NCI-H446 (cell line): ENCODE measurements at places on chromosomes 5 and 9.

DNA sequence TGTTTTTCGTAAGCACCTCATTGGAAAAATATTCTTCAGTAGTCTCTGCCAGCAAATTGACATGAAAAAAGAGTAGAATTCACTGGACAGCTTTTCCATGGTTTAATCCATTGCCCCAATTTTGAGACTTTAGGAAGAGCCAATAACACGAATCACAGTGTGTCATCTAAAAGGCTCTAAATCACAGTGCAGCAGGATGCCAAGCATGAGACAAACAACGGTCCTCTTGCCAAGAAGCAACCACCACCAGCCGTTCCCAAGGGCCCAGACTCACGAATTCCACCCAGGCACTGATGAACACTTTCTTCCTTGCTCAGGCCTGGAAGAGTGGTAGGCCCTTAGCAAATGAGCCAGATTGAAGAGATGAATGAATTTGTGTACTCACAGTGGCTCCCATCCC, 18.3 kb upstream of the IRX4 start:
- DNase-seq: no peak

- no peak for DNase-seq
Measured at GRCh38 chr5:87423755-87424154, 11.0 kb upstream of the CCNH start.

- DNase-seq: no peak
Measured at GRCh38 chr5:151434570-151435237, 12.7 kb upstream of the SLC36A1 start.

- no peak for DNase-seq
Measured at GRCh38 chr5:9440517-9440916, 105.4 kb downstream of the SEMA5A start.

GRCh38 chr5:113267361-113267900, 167.4 kb downstream of the TSSK1B start:
- no peak for DNase-seq

DNA sequence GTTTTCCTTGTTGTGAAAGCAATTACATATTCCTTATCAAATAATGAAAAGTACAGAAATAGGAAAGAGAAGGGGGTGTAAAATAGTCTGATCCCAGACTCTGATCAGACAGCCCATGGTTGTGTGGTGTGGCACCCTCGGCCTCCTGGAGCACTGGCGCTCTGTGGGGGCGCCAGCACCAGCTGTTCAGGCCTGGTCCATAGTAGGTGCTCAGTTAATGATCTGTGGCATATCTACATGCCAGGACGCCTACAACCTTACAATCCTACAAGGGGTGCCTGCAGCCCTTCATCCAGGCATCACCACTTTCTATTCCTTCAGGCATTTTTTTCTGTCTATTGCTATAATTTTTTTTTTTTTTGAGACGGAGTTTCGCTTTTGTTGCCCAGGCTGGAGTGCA, 16.6 kb downstream of the MIGA2 start:
- DNase-seq: no peak

DNA sequence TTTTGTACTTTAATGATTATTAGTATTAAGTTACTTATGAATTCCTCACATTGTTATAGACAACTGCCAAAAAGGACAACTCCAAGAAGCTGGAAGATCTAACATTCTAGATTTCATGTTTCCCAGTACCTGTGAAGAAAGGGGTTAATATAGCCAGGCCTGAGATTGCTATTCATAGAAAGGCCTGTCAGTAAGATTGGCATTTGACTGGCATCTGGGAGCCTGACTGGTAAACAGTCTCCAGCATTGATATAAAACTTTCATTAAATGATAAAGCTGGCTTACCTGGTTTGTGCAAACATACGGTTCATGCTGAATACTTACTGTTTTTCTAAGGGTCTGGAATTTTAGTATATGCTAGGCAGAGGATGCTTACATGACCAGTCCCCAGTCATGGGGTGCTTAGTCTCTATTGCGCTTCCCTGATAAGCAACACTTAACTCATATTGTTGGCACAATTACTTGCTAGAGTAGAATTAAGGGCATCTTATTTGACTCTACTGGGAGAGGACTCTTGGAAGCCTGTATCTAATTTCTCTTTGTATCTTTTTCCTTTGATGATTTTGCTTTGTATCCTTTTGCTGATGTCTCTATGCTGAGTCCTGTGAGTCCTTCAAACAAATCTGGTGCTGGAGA, 340.4 kb upstream of the SEMA6A start:
- no peak for DNase-seq

GRCh38 chr5:179171816-179172745, 111.9 kb downstream of the ZNF354C start:
- no peak for DNase-seq

DNA sequence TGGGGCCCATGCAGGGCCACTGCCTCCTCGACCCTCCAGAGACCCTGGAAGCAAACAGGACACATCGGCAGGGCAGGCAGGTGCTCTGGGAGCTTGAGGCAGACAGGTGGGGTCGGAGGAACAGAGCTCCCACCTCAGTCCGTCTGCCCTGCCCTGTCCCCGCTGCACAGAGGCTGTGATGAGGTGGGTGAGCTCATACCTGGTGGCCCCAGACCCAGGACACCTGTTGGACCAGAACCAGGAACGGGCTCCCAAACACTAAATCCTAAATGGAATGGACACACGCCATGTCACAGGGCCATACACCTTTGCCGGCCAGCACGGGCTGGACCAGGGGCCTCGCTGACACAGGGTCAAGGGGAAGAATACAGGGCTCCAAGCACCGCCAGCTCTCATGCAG, 5.5 kb downstream of the SOHLH1 start:
- no peak for DNase-seq

- DNase-seq: no peak
Measured at GRCh38 chr9:4073371-4073770, 226.5 kb downstream of the GLIS3 start.

DNA sequence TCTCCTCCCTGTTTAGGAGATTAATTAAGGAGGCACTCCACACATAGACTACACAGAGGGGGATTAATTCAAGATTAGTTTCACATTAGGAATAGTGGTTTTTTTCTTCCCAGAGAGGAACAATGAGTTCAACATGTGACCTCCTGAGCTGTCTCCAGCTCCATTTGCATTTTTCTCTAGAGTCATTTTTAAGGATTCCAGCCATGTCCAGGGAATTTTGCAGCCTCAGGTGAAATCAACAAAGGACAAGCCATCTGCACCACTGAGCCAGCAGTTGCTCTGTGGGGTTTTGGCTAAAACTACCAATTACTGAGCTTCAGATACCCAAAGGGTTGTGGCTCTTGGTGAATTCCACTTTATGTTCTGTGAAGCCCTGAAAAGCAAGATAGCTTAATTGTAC, 258.5 kb upstream of the PPP1R2B start:
- DNase-seq: no peak

- DNase-seq: no peak
Measured at GRCh38 chr5:76870046-76870445, 20.2 kb downstream of the S100Z start.

GRCh38 chr5:142314109-142314508, 10.7 kb downstream of the SPRY4 start:
- DNase-seq: no peak

- DNase-seq: no peak
Measured at GRCh38 chr5:50800410-50800809, 134.0 kb downstream of the PARP8 start.

DNA sequence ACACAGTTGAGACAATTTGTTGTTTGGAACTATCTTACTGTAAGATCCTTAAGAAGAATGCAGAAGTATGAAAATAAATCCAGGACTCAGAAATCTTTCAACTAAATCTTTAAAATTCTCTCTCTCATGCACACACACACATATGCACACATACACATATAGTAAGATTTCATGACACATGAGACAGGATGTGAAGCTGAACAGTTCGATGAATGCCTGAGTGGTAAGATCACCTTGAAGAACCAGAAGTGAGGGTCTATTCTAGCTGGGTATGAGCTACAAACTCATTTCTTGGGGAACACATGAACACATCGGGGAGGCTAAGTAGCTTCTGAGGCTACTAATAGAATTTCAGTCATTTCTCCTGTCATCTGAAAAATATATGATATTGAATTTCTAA, 153.6 kb downstream of the TMC1 start:
- no peak for DNase-seq

DNA sequence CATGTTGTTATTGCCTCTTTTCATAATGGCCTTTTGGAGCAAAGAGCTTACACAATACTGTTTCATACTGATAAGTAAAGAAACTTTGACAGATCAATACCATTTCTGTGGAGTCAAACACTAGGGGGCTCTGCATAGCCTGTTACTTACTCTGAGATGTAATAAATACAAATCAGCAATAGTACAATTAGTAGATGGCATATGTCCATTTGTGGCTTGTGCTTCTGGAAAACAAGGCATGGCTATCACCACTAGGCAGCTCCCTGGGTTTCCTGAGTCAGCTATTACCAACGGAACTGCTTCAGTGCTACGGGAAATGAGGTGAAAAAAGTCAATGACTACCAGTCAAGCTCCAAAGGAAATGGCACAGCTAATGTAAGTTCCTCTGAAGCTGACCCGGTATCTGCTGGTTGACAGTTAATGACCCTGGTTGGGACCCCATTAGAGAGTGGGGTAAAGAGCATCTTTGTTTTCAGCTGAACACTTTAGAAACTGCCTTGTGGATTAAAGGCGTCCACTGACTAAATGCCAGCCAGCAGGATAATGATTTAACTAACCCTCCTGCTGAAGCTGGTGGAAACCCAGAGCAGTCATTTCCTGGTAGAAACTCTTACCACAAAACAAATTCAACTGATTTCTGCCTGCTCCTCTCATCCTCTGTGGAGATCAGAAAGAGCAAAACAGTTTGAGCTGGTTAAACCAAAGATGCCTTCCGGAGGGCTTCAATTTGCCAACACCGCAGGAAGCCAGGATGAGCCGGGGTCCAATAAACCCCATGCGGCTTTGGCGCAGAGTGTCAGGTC, 69.0 kb upstream of the FAM169A start:
- DNase-seq: peak; percentile 26

GRCh38 chr5:1246711-1247431, 21.7 kb downstream of the SLC6A18 start:
- no peak for DNase-seq

DNA sequence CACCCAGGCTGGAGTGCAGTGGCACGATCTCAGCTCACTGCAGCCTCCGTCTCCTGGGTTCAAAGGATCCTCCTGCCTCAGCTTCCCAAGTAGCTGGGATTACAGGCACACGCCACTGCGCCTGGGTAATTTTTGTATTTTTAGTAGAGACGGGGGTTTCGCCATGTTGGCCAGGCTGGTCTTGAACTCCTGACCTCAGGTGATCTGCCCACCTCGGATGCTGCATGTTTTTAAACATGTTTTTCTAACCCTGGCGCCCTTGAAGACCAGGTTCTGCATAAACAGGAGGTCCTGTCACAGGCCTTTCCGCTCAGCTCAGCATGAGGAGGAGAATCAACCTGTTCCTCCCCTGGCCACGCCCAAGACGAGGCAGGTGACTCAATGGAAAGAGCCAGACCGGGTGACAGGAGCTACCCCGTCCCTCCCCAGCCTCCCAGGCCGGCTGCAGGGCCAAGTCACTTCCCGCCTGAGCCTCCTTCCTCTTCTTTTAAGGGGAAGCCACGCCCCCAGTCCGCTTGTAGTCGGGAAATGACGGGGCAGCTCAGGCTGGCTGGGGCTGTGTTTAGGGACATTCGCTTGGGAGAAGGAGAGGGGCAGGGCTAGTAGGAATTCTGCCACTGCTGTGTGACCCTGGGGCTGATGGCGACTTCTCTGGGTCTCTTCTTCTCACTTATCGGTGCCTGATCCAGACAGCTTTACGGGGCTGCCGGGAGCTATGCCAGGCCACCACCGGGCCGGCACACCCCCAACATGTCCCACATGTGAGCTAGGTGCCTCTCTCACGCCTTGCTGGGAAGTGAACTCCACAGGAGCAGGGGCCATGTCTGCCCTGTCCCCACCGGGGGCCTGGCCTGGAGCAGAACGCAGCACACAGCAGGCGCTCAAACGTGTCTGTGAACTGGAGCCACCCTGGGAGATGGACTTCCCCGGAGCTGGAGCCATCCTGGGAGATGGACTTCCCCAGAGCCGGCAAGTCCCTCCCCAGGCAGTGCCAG, 6.1 kb downstream of the NOTCH1 start:
- DNase-seq: no peak

DNA sequence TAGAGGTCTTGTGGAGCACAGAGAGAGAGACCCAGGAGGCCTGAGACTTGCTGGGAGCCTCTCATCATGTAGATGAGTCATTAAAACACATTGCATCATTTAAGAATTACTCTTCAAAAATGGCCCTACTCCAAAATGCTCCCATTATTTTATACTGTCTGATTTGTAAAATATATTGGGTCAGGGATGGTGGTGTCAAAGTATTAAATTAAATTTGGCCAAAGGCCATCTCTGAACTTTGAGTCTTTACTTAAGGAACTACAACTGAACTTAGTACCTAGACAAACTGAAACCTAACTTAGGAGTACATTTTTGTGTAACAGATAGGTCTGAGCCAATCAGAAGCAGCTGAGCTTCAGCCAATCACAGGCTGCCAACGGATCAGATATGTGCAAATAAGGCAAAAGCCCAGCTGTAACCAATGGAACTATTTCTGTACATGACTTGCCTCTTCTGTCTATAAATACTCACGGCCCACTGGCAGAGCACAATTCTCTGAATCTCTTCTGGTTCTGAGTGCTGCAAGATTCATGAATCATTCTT, 657.2 kb downstream of the TLE1 start:
- DNase-seq: no peak

DNA sequence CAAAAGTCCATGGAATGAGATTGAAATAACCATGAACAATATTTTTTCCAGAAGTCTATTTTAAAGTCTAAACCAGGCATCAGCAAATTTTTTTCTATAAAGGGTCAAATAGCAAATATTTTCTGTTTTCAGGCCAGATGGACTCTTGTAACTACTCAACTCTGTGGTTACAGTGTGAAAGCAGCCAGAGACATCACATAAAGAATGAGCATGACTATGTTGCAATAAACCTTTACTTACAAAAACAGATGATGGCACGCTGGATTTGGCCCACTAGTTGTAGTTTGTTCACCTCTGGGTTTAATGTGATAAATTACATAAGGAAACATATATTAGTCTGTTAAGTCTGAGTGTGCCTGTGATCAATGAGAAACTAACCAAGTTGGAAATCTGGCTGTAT, 319.2 kb downstream of the TRPM3 start:
- no peak for DNase-seq

GRCh38 chr5:149175346-149176105, 34.2 kb downstream of the ABLIM3 start:
- DNase-seq: peak; percentile 64

DNA sequence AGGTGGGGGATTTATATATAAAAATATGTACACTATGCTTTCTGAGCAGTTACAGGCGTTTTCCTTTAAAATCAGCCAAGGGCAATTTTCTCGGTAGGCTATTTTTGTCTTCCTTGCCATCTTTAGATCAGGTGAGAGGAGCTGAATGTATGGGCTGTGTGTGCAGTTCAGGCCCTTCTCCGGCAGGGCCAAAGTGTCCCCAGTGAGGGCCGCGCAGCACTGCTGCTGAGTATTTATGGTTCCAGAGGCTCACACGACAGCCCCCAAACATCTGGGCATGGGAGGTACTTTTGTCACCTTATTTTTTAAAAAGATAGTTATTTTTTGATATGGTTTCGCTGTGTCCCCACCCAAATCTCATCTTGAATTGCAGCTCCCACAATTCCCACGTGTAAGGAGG, 11.5 kb downstream of the GFPT2 start:
- no peak for DNase-seq
